Stimulated activated CD4-positive, alpha-beta T cell treated with anti-CD3 and anti-CD28 coated beads, Interleukin-2, amount 100 ng/mL, for 48 hours (primary cell): ENCODE measurements at places on chromosomes 5 and 9.

DNA sequence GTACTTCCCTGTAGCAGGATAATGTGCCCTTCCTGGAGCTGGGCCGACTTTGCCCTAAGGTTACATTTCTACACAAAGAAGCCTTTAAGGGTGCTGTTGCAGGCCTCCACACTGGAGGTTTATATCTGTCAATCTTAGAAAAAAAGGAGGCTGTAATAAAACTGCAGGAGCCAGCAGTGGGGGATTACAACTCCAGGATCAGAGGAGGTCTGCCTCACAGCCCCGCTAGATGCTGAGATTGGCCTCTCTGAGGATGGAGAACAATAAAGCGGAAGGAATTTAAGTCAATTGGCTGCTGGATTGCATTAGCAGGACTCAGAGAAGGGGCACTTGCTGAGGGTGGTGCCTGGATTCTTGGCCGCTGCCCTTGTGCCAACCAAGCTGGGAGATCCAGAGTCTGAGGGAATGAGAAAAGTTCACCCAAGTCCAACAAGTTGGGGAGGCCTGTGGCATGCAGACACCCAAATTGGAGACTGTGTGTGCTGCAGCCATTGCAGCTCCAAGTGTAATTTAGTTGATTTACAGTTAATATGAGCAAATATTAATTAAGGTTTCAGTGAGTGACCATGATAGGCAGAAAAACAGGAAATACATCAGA lies 99.0 kb upstream of the SSBP2 start:
- no peak for DNase-seq

DNA sequence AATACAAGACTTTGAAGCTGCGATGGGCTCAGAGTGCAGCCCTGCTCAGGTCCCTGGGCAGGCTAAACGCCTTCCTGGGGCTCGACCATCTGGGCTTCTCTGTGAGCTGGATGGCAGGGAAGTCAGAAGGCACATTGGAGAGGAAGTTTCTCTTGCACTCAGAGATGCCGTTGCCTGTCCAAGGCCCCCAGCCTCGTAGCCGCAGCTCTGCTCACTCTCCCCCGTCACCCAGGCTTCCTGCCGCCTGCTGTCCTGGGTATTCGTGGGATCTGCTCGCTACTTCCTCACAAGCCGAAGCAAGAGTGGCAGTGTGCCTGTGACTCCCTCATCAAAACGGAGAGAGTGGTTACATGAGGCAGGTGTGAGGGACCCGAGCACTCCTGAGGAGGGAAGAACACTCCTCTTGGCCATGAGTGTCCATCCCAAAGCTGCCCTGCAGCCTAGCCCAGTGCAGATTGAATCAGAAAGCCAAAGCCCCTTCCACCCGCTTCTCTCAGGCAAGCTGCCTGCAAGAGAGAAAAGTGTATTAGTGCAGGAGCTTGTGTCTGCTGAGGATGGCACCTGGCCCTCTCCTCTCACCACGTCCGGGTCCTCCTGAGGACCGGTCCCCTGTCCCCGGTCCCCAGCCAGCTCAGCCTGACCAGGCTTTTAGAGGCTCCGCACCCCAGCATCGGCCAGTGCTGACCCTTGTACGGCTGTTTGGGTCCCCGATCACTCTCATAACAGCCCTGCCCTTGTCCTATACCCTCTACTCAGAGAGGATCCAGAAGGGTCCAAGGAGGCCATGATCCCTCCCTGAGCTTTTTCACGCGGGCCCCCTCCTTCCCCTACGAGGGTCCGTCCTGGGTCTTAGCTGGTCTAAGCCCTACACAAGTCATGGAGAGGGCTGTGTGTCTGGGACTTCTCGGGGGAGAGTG lies 7.3 kb downstream of the FCN2 start:
- DNase-seq = no peak

GRCh38 chr5:154278908-154279307 lies 88.4 kb downstream of the GALNT10 start:
- no peak for DNase-seq

DNA sequence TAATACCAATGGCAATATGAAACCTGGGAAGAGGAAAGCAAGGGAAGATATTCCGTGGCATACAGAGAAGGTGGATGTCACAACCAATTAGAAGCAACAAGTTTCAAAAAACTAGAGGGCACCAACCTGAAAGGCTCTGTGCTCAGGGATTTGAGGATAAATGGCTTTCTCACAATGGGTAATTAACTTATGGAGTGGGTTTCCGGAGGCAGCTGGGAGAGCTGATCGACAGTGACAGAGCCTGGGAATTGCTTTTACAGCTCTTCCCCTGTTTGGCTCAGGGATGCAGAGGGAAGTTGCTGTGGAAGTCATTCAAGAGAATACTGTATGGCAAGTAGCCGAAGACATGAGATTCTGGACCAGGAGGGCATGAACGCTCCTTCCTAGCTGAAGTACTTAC lies 237.0 kb downstream of the KIF4B start:
- DNase-seq = no peak

DNA sequence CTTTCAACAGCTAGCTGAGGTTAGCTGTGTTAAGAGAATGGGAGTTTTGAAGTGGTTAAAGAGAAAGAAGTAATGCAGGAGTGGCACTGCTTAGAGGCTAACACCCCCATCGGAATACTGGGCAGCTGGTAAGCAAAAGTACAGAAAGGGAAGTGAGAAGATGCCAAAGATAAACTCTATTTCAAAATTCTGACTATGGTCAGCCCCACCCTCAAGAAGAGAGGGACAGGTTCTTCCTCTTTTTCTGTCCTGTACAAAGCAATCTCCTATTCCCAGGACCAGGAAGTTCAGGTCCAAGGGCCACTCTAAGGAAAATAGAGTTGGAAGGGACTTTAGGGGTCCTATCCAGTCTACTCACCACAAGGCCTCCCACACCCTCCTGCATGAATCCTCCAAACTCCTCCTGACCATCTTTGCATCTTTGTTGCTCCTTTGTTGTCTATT lies 45.9 kb upstream of the JAK2 start:
- DNase-seq = no peak

DNA sequence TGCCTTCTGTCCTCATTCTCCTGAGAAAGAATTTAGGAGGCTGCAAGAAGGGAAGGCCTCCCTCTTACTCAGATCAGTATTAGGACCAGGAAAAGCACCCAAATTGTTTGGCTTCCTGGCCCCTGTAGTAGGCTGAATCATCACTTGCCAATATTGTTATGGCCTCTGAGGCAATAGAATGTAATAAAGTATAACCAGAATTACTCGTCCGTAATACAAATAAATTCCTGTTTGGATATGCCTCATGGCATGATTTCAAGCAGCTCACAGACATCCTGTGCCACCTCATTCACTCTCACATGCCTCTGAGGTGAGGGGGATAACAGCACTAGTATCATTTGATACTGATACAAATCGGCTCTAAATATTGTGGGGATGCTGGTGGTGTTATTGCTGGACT lies 427.3 kb downstream of the ISL1 start:
- no peak for DNase-seq

- no peak for DNase-seq
Measured at GRCh38 chr9:105023788-105024187, 95.8 kb upstream of the ABCA1 start.

DNA sequence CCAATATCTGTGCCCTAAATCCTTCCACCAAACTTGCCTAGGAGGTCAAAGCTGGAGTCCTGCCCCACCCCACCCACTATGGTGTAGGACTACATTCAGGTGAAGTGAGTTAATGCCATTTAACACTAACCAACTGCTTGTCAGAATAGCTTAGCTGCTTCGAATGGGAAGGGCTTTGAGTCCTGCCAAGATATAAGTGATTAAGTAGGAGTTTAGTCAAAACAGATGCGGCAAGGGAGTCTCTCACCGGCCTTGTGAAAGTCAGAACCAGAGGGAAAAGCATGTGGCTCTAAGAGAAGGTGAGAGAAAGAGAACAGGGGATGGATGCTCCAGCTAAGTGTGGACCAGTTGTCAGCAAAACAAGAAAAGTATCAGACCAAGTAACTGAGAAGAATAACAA lies 132.6 kb downstream of the SPOCK1 start:
- DNase-seq = no peak

DNA sequence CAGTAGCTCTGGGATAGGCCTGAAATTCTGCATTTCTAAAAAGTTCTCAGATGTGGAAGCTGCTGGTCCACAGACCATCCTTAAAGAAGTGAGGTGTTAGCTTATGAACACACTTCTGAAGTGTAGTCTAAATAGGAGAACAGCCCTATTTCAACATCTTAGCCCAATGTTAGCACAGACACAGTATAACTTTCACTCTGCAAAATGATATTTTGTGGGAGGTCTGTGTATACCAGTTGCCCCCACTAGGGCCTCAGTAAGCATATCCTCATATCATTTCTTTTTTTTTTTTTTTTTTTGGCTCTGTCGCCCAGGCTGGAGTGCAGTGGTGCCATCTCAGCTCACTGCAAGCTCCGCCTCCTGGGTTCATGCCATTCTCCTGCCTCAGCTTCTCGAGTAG lies 7.5 kb upstream of the HABP4 start:
- DNase-seq = no peak

- DNase-seq = no peak
Measured at GRCh38 chr5:112254303-112254702, 164.8 kb downstream of the EPB41L4A start.
